Islet precursor cell (in vitro differentiated cells): ENCODE measurements at places on chromosomes 7 and 10.

GRCh38 chr10:4889959-4890358 lies 64.0 kb downstream of the AKR1E2 start:
- no peak for DNase-seq

GRCh38 chr10:13907570-13907969 lies 320.8 kb downstream of the PRPF18 start:
- no peak for DNase-seq

- no peak for DNase-seq
These were observed 34.9 kb upstream of the SH2B2 start for GRCh38 chr7:102251531-102252365.

GRCh38 chr7:105876964-105877601 lies 684 bp upstream of the ATXN7L1 start:
- peak; percentile 82 for DNase-seq

DNA sequence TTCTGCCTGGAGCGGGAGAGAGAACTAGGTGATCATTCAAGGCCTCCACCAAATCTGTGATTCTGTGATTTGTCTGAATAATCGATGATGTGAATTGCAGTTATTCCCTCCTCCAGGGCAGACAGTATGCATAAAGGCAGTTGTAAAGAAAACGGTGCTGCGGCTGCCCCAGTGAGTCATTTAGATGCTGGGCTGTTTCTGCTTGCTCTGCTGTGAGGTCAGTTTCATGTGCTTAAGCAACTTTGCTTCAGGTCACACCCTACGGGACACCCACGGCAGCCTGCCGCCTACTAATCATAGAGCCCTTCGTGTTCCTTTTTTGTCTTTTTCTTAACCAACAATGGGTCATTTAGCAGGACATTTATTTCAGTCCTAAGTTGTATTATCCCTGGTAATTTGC lies 158.1 kb upstream of the PITRM1 start:
- DNase-seq = peak; percentile 73

- DNase-seq = no peak
These were observed 252.6 kb upstream of the MTPN start for GRCh38 chr7:136229790-136230189.

- peak; percentile 54 for DNase-seq
These were observed 1.2 kb downstream of the GPNMB start for GRCh38 chr7:23247603-23248335.
